ENCODE measurements at places on chromosomes 3 and 15.

DNA sequence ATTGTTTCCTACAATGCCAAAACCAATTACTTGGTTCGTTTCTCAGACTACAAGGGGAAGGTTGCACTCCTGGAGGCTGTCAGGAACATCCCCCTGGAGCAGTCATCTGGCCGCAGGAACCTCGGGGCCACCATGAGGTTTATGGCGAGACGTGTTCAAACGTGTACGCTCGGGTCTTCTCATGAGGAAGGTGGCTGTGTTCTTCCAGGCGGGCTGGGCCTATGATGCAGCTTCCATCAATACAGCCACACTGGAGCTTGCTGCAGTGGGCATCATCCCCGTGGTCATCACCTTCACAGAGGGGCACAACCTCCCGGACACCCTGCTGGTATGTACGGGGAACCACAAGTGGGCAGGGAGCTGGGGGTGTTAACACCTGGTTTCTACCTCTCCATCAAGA lies 94.5 kb upstream of the COL6A5 start:
- no peak for DNase-seq

DNA sequence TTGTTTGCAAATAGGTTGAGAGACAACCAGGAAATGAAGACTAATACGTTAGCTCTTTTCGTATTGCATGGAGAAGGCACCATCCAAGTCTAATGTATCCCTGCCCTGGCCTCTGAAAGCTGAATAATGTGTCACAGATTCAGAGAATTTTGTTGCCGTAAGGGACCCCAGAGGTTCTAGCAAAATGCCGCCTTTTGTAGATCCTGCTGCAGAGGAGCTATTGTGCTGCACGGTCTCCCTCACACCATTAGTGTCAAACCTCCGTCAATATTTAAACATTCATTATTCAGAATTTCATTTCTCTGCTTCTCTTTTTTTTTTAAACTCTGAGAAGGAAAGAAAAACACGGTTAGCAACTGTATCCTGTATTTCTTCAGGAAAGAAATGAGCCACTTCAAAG lies 238.7 kb downstream of the EPHB1 start:
- DNase-seq = no peak

- no peak for DNase-seq
Measured at GRCh38 chr3:159455741-159456181, 532.9 kb upstream of the IL12A start.

GRCh38 chr3:33146791-33147445 lies 33.1 kb downstream of the CRTAP start:
- peak; percentile 5 for DNase-seq

- no peak for DNase-seq
Measured at GRCh38 chr3:127001486-127002194, 18.7 kb downstream of the PLXNA1 start.

- DNase-seq = no peak
Measured at GRCh38 chr3:134362221-134362620, 12.0 kb downstream of the AMOTL2 start.

All from GM23338 (cell line).